Thymus (tissue), 14 donors: ENCODE measurements at places on chromosomes 11 and 22. TPM values are rescaled to one million over a fixed set of nuclear protein-coding genes. Genes with fewer than 3 reads are reported as not detected.

DNA sequence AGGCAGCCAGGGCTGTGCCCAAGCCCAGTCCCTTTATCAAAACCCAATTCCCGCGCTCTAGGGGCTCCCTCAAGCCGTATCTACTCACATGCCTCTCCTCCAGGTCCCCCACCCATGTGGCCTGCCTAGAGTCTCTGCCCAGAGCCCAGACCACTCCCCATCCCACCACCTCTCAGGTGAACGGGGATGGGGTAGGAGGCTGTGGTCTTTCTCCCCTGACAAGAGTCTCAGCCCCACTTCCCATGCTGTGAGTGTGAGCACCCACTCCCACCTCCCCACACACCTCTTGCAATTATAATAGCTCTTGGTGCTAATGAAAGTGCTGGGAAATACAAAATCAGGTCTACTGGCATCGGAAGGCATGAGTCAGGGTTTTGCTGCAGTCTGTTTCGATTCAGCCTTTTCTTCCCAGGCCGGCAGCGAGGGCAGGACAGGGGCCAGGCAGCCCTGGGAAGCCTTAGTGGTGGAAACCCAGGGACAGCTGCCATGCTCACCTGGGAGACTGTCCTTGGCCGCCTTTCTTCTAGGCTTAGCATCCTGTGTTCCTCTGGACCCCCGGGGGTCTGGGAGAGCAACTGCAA is 16.7 kb upstream of the TMPRSS4 start:
- no peak for DNase-seq

The HTR3B gene
- total RNA-seq: 0.09 TPM

- DNase-seq: no peak
Observed at GRCh38 chr11:25349537-25349936, 852.7 kb downstream of the LUZP2 start.

The OR51I1 gene
- not detected for total RNA-seq
